Activated CD8-positive, alpha-beta T cell treated with anti-CD3 and anti-CD28 coated beads, Interleukin-2, amount 10 ng/mL, durations not matched to agents 7 days and 5 days (primary cell): ENCODE measurements at places on chromosomes 2 and 18.

GRCh38 chr2:215052404-215052803 is 86.0 kb downstream of the ABCA12 start:
- DNase-seq: no peak

DNA sequence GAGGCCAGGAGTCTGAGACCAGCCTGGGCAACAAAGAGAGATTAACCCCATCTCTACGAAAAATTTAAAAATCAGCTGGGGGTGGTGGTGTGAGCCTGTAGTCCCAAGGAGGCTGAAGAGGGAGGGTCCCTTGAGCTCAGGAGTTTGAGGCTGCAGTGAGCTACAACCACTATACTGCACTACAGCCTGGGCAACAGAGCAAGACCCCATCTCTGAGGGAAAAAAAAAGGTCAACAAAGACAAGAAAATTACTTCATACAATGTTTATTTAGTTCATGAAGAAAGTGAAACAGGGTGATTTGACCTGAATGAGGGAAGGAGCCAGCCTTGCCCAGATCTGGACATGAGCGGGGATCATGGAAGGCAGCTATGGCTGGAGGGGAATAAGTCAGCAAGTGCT is 59.1 kb downstream of the TMEM163 start:
- no peak for DNase-seq

DNA sequence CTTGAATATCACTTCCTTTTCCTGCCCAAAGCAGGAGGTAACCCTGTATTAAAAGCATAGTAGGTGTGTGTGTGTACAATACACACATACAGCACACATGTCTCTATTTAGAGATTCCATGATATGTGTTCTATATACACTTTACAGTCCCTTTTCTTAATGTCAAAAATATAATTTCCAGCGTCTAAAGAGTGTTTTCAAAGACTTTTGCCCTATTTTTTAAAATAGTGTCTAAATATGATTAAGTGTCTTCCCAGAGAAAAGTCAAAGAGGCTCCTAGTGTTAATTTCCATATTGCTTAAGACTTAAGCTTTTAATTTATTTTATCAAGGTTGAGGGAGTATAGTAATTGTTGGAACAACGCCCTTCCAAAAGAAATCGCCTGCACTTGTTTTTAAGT is 420.3 kb upstream of the POU3F3 start:
- DNase-seq: no peak

GRCh38 chr18:79100944-79101343 is 31.8 kb downstream of the ATP9B start:
- DNase-seq: no peak

DNA sequence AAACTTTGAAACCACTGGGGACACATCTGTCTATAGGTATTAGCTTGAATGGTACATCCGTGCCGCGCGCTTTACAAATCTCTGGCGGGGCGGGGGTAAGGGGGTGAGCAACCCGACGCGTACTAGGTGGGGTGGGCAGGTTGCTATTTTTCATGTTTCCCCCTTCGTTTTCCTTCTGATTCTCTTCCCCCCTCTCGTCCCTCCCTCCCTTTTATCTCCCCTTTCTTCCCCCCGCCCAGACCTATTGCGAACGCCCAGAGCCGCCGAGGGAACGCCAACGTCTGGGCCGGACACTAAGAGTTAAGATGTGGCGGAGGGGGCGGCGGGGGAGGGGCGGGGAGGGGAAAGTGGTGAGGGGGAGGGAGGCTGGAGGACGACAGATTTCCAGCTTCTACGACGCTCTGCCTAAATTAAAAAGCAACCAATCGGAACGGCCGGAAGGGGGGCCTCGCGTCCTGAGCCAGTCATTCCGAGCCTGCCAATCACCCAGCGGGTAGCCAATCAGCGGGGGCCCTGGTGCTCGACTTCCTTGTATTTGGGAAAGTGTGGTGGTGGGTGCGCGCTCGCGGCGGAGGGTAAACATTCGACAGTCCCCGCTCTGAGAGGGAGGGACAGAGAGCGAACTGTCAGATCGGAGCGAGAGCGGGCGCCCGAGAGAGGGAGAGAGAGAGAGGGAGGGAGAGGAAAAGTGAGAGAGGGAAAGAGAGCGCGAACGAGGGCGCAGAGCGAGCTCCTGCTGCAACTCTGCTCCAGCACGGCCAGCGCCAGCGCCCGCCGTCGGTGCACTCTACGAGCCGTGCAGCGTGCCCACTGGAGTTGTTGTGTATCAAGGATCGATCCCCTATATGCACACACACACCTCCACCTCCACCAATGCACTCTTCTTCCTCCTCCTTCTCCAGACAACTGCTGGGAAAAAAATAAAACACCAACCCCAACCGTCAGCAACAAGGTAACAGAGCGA is at the start of gene POU3F3:
Gene POU3F3, plus strand, starts transcription at position 582 of the 964 bp plus-strand sequence. CDS start 1,396 bp downstream, outside the sequence.
- peak; percentile 60 for DNase-seq

GRCh38 chr2:18066066-18066465 is 187.6 kb downstream of the KCNS3 start:
- DNase-seq: no peak

DNA sequence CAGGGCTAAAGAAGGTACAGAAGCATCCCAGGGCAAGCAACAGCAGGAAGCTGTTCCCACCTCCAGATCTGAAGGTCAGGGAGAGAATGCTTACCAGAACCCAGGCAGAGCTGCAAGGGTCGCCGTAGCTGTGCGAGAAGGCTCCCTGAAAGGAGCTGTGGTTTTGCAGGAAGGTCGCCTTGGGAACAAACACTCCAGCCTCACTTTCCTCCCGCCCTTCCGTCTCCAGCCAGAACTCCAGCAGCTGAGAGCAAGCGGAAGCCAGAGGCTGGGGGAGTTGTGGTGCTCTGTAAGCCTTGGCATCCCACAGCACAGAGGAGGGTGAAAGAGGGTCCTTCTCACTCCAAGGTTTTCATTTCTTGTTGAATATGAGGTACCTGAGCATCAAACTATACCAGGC is 18.3 kb upstream of the ICOS start:
- DNase-seq: no peak

- no peak for DNase-seq
Measured at GRCh38 chr2:16140771-16141640, 200.7 kb downstream of the MYCN start.

GRCh38 chr2:28764909-28765711 is 13.5 kb downstream of the PPP1CB start:
- DNase-seq: no peak

- no peak for DNase-seq
Measured at GRCh38 chr2:113218283-113219091, 44.7 kb downstream of the PSD4 start.

DNA sequence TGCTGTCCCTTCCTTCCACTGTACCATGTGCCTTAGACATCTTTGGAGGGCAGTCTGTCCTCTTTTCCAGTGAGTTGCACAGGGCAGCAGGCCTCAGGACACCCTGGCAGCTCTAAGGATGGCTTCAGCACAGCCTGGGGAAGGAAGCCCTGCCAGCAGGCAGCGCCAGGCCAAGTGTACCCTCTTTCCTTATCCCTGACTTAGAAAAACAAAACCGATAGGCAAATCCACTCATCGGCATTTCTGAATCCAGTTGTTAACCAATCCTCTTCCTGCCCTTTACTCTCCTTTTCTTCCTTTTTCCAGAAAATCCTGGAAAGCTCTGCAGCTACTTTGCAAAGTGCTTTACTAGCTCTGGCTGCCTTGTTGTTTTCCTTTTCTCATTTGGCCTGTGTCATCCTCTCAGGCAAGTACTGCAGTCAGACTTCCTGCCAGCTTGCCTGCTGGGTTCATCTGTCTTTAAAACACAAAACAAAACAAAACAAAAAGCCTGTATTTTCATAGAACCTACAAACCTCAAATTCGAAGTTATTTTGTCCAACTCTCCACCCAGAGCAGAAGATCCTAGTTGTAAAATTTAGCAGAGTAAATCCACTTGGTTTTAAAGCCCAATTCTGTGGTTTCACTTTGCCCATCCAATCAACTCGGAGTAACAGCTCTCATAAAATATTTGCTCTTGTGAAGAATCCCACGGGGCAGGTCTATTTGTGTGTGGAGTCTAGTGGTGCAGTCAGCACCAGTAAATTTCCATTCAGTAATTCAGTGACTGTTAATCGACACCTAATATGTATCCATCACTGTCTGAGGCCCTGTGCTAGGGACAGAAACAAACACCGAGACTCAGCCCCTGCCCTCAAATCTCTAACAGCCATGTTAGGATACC is 45.2 kb downstream of the PCBP1 start:
- peak; percentile 65 for DNase-seq

DNA sequence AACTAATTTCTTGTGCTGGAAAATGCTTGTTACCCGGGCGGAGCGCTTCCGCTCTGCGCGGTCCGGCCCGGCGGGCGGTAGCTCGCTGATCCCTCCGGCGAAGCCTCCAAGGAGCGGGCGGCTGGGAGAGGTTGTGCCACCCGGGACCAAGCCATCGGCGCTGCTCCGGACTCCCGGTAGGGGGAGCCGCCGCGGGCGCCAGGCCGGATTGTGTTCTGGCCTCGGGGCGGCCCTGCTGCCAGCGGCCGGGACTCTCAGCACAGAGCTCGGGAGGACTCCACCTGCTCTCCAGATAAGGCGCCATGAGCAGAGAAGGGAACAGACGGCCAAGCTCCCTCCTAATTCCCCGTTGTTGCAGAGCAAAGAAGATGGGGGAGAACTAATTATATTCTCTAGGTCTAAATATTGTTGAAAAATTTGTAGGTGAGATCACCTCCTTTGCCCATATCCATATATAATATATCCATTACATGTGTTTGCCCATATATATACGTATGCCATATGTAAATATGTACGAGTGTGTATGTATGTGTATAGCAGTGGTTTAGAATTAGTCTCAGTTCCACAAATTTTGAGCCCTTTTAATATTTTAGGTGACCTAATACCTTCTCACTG is 13.8 kb upstream of the SATB2 start:
- DNase-seq: no peak

- no peak for DNase-seq
Measured at GRCh38 chr18:77144451-77145118, 12.0 kb upstream of the MBP start.

GRCh38 chr2:108534584-108535356 is 500 bp downstream of the LIMS1 start:
- peak; percentile 53 for DNase-seq

GRCh38 chr18:61883547-61883946 is 9.3 kb downstream of the RNF152 start:
- no peak for DNase-seq

DNA sequence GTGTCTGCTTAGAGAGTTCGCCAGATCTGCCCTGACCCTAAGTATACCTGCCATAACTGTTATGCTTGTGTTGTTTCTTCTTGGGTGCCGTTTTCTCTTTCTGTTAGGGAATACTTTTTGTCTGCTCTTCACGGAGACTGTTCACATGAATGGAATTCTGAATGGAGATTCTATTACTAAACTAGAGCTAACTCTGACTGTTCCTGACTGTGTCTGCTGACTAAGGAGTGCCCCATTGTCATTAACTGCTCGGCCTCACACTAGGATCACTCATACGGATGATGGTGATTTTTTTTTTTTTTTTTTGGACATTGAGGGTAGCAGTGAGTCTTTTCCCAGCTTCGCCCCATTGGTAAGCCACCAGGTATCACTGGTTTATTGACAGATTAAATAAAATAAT is 104.8 kb upstream of the SLC8A1 start:
- no peak for DNase-seq

GRCh38 chr2:1910592-1911246 is 166.4 kb upstream of the PXDN start:
- DNase-seq: no peak

GRCh38 chr2:128986867-128987268 is 668.2 kb upstream of the HS6ST1 start:
- no peak for DNase-seq

DNA sequence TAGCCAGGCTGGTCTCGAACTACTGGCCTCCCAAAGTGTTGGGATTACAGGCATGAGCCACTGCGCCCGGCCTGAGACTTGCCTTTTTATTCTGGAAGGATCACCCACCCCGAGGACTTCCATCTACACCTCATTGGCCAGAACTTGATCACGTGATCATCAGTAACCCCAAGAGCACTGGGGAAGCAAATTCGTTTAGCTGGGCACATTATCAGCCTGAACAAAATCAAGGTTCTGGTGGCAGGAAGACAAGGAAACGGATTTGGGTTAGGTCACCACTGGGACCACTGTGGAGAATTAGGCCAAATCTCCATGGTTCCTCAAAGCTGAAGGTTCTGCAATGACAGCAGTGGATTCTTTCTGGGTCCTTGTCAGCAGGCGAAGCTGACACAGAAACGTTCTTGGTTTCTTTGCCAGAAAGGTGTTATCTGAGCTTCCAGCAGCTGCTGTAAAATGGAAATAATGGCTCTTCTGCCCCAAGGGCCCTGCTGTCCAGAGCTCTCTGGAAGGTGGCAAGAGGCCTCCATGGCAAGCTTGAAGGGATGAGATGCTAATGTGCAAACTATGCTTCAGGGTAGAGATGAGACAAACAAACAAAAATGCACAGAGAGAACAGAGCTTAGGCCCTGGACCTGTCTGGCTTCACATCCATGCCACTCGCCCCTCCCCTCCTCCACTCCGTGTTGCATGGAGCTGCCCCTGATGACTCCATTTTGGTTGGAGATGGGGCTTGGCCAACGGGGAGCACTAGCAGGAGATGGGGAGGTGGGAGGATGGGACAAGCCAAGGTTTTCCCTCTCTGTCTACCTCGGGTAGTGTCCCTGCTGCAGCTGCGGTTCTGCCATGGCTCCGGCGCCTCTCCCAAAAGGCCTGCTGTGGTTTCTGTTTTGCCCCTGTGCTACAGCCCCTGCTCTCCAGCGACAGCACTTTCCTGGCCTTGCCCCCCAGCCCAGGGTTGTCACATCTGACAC is 28.4 kb downstream of the TMEM177 start:
- no peak for DNase-seq

DNA sequence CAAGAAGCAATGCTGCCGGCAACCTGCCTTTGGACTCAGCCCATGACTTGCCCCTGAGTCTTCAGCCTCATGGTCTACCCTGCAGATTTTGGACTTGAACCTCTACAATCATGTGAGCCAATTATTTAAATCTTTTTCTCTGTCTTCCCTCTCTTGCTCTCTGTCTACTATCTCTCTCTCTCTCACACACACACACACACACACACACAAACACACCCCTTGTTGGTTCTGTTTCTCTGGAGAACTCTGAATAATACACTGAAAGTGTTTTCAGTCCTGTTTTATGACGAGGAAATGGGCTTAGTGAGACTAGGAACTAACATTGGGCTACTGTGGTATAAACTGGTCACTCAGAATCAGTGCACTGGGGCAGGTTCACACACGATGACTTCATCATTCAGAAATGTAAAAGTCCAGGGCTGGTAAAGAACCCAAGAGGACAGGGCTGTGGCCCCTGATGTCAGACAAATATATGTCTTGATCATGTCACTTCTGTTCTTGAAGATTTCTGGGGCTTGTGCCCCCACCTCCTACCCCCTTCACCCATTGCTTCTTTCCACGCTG is 266.1 kb upstream of the SIX2 start:
- DNase-seq: no peak

- no peak for DNase-seq
Measured at GRCh38 chr18:44893966-44894365, 213.3 kb downstream of the SETBP1 start.
